ENCODE measurements at places on chromosomes 12 and 14. TPM values are rescaled to one million over a fixed set of nuclear protein-coding genes. Genes with fewer than 3 reads are reported as not detected.

Gene FOXM1
- total RNA-seq, result 85.1 TPM

DNA sequence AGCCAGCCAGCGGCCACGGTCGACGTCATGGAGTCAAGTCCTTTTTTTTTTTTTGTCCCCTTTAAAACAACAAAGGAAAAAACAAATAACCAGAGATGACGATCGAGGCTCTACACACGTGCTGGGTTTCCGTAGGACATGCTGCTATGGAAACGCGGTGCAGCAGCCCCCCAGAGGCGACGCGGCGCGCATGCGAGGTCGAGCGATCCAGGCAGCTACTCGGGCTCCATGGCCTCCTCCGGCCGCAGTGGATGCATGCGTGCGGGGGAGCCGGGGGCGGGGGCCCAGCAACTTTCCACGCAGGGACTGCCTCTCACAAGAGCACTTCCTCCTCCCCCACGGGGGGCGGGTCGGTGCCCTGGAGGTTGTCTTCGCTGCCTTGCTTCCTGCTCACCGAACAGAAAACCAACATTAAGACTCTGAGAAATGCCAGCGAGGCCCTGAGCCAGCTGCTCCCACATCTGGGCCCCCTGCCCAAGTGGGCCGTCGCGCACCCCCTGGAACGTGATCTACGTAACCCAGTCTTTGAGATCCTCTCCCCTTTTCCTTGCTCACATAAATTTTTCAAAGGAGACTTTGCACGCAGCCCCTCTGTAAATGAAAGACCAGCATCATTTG is 30.7 kb downstream of the P2RX4 start:
- H3K27me3 ChIP-seq, result no peaks in the 10 kb centered on the region
- DNase-seq, result no peak
- H3K4me3 ChIP-seq, result no peak overlapping the region

Gene MSI1
- 26.0 TPM for total RNA-seq

Gene OTX2
- not detected for total RNA-seq

- H3K27me3 ChIP-seq, result no peaks in the 10 kb centered on the region
- DNase-seq, result no peak
- no peak overlapping the region for H3K4me3 ChIP-seq
- H3K36me3 ChIP-seq, result no peaks in the 10 kb centered on the region
- no peak overlapping the region for H3K27ac ChIP-seq
- no peaks in the 10 kb centered on the region for H3K4me1 ChIP-seq
Observed at GRCh38 chr12:53602176-53602864, 23.9 kb downstream of the ATF7 start.

- H3K27ac ChIP-seq, result no peak overlapping the region
- H3K4me1 ChIP-seq, result no peaks in the 10 kb centered on the region
- H3K27me3 ChIP-seq, result no peaks in the 10 kb centered on the region
- no peak overlapping the region for H3K4me3 ChIP-seq
Observed at GRCh38 chr12:48694038-48694437, 12.0 kb upstream of the KANSL2 start.

- H3K27ac ChIP-seq, result no peak overlapping the region
- H3K27me3 ChIP-seq, result no peaks in the 10 kb centered on the region
- no peaks in the 10 kb centered on the region for H3K36me3 ChIP-seq
- H3K4me3 ChIP-seq, result no peak overlapping the region
Observed at GRCh38 chr14:23513818-23514643, 37.5 kb downstream of the ZFHX2 start.

Gene PRH2
- not detected for total RNA-seq

Gene LACRT
- not detected for total RNA-seq

DNA sequence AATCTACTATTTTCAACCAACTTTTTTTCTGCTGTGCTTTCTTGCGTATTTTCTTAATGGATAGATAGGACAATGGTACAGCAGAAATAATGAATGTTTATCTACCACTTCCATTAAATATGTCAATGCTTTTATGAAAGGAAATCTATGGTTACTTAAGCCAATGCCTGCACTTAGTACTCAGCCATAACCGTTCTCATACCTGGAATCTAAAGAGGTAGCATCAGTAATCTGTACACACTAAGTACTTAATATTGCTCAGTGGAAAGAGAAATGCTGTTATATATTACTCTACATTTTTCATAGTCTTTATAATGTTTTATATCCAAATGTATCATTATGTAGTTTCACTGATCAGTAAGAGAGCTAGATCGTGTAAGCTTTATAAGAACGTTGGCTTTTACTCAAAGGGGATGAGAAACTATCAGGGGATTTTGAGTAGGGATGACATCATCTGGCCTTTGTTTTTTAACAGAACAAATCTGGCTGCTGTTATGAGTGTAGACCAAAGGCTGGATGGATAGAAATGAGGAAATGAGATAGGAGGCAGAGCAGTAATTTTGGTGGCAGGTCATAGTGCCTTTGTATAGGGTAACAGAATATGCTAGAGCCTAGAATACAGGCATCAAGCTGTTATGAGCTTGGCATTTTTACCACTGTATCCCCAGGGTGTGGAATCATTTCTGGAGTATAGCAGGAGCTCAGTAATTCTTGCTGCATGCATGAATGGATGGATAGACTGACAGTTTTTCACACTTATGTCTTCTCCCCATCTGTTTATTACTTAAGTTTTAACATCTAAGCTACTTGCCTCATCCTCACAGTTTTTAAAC is 34.0 kb downstream of the ALG10B start:
- DNase-seq, result no peak
- no peaks in the 10 kb centered on the region for H3K27me3 ChIP-seq
- no peaks in the 10 kb centered on the region for H3K36me3 ChIP-seq
